ENCODE measurements at places on chromosomes 3 and 15.

GRCh38 chr3:130383424-130383823 is 38.0 kb downstream of the COL6A5 start:
- DNase-seq: no peak

GRCh38 chr15:70267879-70268278 is 170.2 kb upstream of the TLE3 start:
- DNase-seq: no peak

DNA sequence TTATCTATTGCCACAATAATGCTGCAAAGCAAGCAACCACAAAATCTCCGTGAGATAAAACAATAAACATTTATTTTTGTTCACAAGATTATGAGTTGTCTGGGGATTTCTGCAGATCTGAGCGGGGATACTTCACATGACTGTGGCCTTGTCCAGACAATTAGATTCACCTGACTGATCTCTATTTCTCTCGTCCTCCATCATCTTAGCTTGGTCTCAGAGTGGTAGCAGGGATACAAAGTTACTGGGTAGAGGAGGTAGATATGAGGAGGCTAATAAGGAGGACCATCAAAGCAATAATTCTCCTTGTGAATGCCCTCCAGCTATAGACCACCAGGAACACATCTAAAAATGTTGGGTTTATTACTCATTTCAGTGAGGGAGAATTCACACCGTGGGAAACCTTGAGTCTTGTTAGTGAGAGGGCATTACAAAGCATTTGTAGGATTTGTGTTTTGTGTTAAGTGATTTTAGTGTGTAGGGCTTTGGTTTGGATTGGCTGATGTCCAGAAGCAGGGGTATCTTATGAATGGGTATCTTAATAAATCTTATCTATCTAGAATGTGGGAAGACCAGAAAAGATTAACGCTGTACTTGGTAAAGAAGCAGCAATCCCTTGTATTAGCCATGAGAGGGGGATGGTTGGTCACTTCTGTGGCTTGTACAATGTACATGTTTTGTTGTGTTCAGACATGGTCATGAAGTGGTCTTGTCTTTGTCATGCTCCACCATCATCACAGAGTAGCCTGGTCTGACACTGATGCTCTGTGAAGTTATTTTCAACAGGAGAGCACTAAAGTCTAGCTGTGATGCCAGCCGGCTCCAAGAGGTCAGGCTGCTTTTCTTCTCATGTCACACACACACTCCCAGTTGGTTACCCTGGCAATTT is 287.6 kb upstream of the STT3B start:
- no peak for DNase-seq

- DNase-seq: no peak
Measured at GRCh38 chr15:29065571-29065970, 179.8 kb downstream of the APBA2 start.

GRCh38 chr3:155895379-155895900 is 25.0 kb downstream of the GMPS start:
- DNase-seq: no peak

DNA sequence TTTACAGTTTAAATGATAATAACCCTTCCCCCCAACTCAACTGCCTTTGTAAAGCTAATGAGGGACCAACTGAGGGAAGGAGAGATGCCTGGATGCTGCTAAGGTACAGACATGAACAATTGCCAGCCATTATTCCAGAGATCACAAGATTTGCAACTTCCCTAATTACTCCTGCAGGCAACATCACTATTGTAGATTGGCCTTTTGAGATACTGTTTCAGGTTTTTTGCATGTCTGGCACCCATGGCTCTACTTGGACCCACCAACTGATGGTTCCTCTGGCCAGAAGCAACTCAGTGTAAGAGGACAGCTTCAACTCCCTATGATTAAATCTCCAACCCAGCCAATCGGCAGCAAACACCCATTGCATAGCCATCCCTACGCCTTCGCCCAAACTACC is 478.7 kb downstream of the FHIT start:
- no peak for DNase-seq

DNA sequence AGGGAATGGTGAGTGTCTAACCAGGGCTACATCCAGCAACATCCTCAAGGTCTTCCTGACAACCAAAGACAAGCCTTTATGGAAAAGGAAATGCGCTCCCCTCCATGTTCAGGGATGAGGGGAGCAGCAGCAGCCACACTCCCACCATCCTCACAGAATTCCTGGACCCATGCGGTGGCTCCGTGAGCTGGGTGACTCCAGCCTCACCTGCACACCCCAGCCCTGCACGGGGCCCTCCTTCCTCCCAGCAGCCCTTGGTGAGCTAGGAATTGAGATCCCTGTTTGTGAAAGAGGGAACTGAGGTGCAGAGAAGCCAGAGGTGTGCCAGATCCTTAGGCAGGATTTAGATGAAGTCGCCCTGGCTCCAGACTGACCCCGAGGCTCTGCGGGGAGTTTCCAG is 52.3 kb downstream of the GRIP2 start:
- DNase-seq: no peak

DNA sequence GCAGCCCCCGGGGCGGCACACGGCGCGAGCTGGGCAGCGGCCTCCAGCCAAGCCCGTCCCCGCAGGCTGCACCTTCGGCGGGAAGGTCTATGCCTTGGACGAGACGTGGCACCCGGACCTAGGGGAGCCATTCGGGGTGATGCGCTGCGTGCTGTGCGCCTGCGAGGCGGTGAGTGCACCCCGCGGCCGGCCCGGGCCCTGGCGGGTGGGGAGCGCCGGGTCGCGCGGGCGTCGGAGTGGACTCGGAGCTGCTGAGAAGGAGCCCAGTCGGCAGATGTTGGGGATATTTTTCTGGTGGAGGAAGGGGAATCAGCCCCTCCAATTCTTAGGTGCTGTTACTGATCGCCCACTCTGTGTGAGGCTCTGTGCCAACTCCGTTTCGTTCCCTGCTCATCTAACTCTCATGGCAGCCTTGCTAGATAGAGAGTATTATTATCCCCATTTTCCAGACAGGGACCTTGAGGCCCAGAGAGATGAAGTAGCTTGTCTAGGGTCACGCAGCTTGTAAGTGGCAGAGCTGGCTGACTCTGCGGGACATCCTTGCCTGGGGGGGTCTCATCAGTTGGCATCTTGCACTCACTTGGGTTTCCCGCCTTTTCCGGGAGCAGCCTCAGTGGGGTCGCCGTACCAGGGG is 890 bp downstream of the CHRD start:
- DNase-seq: no peak

GRCh38 chr3:48209445-48209844 is 13.8 kb upstream of the CAMP start:
- DNase-seq: no peak

GRCh38 chr3:125140818-125141595 is 71.5 kb downstream of the SLC12A8 start:
- DNase-seq: no peak

- no peak for DNase-seq
Measured at GRCh38 chr3:121793078-121793477, 41.8 kb downstream of the IQCB1 start.

DNA sequence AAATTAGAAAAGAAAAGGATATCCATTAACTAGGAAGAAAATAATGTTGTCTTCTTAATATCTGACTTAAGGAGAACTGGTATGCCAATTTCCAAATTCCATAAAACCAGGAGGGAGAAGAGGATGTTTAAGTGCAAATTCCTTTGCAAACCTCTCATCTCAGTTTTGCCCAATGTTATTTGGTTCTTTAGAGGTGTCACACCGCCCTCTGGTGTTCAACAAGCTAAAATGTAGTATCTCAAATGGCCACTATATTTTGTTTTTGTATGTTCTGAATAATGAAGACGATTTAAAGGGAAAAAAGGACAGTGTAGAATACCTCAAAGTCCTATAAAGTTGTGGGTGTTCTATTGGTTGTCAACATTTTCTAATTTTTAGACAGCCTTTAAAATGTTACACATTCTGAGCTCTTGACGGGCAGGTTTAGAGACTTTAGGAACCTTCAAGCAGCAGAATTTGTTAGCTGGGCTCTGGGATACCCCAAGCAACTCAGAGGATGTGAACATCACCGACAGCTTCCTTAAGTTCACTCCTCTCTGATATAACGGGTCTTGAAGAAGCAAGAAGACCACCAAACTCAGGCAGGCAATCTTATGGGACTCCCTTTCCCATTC is 458.3 kb downstream of the MFSD1 start:
- DNase-seq: peak; percentile 74

DNA sequence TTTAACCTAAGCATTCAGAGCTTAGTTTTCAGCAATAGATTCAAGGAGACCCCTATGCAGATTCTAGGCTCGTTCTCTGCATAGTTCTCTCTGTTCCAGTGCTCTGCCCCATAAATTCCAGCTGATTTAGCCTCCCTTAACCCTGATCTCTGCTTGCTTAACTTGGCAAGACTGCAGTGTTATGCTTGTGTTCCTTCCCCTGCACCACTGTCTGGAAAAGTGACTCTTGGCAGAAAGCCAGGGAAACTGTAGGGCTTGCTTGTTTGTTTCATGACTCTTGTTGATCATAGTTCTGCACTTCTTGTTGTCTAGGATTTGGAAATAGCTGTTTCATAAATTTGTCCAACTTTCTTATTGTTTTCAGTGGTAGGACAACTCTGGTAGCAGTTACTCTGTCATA is 40.1 kb downstream of the ANAPC13 start:
- peak; percentile 46 for DNase-seq

All from HFFc6 (cell line).